ENCODE measurements at places on chromosomes 1 and 21.

DNA sequence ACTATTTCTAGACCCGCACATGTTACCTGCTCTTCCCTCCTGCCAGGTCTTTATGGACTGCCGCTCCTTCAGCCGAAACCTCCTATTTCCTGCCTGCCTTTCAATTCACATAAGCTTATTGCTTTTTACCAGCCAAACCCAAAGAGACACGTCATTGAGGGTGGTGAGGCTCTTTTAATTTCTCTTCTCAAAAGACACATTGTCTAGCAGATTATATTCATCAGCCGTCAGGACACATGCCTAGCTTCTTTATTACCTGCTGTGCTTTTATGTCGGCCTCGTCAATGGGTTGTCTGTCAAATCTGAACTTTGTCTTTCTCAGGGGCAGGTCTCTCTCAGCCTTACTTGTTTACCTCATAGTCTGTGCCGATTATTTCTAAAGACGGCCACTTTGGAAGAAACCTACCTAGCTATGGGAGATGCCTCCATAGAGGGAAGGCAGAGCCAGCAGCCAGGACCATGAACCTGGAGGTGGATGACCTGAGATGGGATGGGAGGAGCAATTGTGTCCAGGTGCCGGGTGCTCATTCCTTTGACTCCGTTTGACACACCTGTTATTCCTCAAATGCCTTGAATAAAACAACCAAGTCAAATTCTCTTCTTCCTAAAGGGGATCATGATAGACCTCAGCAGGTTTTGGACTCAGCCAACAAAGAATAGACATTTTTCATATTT is 42.0 kb downstream of the ZBTB18 start:
- DNase-seq, result no peak

- no peak for DNase-seq
Observed at GRCh38 chr1:100265562-100265930, 470 bp upstream of the RTCA start.

- DNase-seq, result no peak
Observed at GRCh38 chr21:14989359-14989758, 75.4 kb downstream of the NRIP1 start.

DNA sequence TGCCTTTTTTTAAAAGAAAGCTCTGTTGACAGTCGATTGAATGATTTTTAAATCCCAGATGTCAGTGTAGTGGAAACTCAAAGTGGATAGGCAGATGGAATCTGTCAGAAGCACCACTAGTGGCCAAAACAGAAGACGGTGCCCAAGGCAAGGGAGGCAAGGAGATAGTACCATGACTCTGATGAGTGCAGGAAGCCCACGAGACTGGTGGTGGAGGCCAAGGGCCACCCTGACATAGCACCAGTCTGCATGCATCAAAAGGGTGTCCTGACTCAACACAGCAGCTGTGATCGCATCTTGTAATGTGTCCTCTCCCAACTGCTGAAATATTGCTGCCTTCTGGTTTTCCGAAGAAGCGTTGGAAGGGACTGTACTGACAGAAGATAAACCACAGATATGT is 124.1 kb upstream of the PAPPA2 start:
- no peak for DNase-seq

DNA sequence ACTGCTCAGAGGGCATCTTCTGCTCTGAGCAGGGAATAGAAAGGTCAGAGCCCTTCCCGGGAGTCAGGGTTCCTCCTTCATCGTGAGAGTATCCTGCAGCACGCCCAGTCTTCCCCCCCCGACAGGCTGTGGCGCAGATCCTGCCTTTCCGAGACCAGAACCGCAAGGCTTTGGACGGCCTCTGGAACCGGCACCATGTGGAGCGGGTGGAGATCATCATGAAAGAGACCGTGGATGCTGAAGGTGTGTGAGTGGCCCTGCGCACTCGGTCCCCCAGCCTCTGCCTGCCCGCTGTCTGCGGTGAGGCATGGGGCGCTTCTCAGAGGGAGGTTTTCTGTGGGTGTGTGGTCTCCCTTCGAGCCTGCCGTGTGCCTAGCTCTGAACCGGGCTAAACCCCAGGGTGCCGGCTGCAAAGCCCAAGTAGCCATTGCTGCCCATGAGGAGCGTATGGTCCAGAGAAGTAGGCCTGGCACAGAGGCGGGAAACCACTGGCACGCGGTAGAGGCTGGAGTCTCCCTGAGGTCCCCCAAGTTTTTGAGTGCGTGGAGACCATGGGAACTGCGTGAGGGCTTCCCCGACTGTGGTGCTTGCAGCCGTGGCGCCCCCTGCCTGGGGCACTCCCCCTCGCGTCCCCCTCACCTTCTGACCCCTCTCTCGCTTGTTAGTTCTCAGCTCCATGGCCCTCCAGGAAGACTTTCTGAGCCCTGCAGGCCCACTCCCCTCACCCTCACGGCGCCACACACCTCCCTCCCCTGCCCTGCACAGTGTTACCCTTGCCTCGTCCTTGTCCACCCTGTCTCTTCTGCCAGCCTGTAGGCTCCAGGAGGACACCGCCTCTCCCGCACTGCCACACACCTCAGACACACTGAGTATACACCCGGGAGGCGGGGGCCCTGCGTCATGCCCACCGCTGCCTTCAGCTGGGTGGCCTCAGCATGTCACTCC is 12.5 kb downstream of the H6PD start:
- DNase-seq, result no peak

DNA sequence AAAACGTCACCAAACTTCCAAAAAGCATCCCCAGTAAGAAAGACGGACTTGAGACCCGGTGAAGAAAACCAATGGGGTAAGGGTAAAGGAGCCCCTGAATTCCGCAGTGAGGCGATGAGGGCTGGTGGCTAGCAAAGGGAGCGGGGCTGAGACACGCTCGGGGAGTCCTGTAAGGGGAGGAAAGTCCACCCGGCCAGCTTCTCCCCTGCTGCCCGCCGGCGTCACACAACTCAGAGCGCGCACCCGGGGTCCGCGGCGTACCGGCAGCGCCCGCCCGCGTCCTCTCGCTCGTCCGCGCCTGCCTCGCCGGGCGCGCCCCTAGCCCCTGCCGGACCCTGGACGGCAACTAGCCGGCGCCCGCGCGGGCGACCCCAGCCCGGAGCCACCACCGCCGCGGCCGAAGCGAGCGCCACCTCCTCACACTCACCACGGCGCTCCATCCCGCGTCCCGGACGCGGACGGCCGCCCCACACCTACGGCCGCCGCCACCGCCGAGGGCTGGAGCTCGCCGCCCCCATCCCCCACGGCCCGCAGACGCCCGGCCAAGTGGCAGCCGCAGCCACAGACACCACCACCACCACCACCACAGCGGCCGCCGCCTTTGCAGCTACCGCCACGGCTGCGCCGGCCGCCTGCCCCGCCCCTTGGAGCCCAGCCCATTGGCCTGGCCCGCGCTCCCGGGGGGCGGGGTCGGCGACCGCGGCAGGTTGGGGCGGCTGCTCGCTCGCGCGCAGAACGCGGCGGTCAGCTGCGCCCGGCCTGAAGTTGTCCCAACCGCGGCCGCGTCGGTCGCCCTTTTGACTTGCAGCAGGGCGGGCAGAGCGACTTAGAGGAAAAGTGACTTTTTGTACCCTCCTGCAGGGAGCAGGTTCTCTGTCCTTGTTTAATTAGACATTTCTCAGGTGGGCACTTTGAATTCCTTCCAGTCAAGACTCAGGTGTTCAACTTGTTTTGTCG is 10.0 kb upstream of the ARHGAP29 start:
- DNase-seq, result no peak

DNA sequence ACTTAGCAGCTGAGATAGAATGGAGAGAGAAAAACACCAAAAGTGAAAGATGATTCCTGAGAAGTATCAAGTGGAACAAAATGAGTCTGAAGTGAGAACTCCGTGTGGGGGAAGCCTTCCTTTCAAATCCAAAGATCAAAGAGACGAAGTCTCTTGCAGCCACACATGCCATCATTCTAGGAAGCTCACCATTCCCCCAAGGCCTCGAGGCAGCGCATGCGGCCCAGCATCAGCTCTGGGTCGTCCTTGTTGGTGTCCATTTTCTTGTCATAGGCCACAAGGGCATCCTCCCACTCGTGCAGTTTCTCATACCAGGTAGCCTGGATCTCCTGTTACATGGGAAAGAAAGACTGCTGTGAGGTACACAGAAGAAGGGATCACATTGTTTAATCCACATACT is 32.2 kb upstream of the ANGPTL7 start:
- no peak for DNase-seq

DNA sequence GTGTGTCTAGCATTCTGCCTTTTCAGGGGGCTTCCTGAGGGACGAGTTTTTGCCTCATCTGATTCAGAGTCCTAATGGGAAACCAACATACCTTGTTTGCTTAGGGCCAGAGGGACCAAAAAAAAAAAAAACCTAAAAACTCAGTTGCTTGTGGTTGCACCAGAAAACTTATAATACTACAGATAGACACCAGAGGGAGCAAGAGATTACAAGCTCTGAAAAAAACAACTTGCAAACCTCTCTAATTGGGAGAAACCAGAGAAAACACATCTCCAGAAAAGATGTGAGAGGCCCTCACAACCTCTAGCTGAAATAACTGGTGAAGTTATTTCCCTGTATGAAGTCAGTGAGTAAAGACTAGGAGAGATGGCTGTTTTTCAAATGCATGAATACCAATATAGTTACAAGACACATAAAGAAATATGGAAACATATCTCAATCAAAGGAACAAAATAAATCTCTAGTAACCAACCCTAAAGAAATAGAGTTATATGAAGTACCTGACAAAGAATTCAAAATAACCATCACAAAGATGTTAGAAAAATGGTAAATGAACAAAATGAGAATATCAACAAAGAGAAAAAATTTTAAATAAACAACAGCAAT is 233.7 kb upstream of the NFIA start:
- no peak for DNase-seq

DNA sequence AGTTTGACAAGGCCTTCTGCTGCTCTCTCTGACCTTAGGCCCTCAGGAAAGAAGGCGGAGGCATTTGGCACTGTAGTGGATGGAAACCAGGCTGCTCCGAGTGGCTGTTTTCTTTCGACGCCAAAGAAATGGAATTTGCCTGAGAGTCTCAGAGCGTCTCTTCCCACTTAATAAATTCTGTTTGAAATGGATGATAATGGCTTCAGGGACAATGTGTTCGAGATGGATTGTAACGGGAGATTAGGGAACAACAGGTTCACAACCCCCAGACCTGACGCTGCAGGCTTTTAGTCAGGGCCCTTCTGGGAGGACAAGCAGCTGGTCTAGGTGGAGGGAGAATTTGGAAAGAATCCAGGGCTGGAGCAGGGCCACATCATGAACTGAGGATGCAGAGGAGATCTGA is 58.6 kb downstream of the TLR5 start:
- no peak for DNase-seq

DNA sequence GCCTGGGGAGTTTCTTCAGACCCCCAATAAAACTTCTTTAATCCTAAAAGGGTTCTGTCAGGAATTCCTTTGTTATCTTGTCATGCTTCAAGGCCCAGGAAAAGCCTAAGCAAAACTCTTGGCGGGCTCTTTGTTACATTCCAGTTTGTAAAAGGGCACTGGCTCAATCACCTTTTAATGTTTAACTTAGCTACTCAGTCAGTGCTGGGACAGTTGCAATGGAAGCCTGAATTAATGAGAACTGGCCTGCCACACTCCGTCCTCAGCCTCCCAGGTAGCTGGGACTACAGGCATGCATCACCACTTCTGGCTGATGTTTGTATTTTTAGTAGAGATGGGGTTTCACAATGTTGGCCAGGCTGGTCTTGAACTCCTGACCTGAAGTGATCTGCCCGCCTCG is 21.3 kb upstream of the ASB17 start:
- DNase-seq, result no peak

DNA sequence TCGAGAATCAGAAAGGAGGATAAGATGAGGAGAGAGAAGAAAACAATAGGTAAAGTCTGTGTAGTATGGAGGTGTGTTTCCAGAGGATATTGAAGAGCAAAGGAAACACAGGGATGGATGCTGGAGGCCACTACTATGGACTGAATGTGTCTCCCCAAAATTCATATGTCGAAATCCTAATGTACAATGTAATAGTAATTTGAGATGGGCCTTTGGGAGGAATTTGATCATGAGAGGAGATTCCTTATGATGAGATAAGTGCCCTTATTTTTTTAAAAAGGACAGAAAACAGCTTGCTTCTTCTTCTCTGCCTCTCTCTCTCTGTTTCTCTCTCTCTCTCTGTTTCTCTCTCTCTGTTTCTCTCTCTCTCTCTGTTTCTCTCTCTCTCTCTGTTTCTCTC is 602.2 kb upstream of the ADAMTS5 start:
- no peak for DNase-seq

DNA sequence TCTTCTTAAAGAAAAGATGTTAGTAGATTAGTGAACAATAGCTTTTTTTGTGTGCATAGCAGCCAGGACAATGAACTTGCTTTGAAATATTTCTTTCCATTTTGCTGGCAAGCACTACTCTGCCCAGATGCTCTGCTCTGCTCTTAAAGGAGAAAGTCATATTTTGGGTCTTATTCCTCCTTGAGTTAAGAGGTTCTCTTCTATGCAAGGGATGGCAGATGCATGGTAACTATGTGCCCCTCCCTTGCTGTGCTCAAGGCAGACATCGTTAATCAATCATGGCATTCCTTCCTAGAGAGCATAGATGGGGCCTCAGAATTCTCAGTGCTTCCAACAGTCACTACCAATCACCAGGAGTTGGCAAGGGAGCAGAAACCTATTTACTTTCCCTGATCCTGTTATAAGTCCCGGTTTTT is 27.6 kb downstream of the NIPAL3 start:
- no peak for DNase-seq

GRCh38 chr1:235925016-235925415 is 58.3 kb upstream of the LYST start:
- DNase-seq, result no peak

GRCh38 chr1:40911105-40911504 is 48.9 kb upstream of the CITED4 start:
- no peak for DNase-seq
